ENCODE measurements at places on chromosomes 4 and X. TPM values are rescaled to one million over a fixed set of nuclear protein-coding genes. Genes with fewer than 3 reads are reported as not detected.

Gene USP17L30
- total RNA-seq: not detected

Gene SEL1L3
- 3.5 TPM for total RNA-seq

Gene AKAP4
- total RNA-seq: not detected

DNA sequence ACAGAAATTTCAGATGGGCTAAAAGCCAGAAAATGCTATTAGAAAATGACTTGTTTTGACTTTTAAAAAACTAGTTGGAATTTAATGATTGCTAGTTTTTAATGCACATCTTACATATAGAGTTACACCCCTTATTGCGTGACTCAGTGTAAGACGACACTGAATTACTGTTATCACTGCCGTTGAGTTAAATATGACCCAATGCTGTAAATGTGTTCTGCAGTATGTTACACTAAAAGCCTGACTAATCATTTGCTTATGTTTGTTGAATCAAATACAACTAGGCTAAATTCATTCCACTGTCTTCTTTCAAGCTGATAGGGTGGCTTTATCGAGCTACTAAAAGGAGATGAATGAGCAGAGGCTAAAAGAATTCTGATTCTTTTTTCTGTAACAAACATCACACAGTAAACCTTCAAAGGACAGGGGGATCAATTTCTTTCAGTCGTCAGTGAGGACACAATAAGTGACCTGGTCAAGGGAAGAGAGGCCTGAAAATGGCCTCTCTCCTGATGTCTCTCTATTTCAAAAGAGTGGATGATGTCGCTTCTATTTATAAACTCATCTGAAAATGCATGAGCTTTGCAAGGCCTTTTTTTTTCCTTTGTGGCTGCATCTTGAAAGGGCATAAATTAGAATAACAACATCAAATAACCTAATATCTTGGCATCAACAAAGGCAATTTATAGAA, 142.2 kb upstream of the KCNIP4 start:
- DNase-seq: no peak

DNA sequence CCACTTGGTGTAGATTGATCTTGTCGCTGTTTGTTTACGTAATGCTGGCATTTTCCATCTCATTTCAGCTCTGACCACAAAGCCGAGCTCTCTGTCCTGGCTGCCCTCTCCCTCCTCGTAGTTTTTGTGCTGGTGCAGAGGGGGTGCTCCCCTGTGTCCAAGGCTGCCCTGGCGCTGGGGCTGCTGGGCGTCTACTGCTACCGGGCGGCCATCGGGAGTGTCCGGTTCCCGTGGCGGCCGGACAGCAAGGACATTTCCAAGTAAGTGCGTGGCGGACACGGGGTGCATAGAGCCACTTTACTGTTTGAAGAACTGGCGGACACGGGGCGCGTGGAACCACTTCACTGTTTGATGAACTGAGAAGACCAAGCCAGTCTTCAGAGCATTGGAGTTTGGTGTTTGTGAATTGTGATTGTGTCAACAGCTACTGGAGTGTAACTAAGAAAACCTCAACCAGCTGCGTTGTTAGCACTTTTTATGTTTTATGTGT, 28.0 kb downstream of the PIGG start:
- no peak for DNase-seq

All from neural crest cell (in vitro differentiated cells).